Activated naive CD8-positive, alpha-beta T cell treated with anti-CD3 and anti-CD28 coated beads for 36 hours (primary cell): ENCODE measurements at places on chromosomes 12 and 14.

DNA sequence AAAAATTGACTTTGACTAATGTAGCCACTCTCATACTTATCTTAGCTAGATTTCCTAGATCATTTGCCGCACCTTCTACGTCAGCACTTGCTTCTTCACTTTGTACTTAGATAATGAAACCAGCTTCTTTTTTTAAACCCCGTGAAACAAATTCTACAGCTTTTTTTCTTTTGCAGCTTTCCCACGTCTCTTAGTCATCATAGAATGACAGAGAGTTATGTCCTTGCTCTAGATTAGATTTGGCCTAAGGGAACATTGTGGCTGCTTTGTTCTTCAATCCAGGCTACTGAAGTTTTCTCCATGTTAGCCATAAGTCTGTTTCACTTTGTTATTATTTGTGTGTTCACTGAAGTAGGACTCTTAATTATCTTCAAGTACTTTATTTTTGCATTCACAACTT lies 94.9 kb downstream of the SLCO1A2 start:
- peaks cover 5% of the 10 kb centered on the region for H3K27me3 ChIP-seq
- H3K4me3 ChIP-seq = no peak overlapping the region
- no peaks in the 10 kb centered on the region for H3K36me3 ChIP-seq
- DNase-seq = no peak
- H3K4me1 ChIP-seq = no peaks in the 10 kb centered on the region

DNA sequence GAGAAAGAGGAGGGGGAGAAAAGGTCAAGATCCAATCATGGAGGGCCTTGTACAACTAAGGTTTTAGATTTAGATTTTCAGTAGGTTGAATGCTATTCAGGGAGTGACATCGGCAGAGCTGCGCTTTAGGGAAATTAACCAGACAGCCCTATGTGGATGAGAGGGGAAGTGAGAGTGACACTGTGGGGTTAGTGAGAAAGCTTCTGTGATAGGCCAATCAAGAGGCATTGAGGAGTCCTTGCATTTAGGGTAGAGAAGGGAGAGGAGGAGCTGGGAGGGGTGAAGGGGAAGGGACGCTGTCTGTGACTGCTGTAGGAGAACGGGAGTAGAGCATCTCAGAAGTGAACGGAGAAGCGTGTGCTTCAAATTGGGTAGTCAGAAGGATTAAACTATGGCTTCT lies 3.4 kb downstream of the HSD17B6 start:
- no peaks in the 10 kb centered on the region for H3K4me1 ChIP-seq
- no peaks in the 10 kb centered on the region for H3K27me3 ChIP-seq
- H3K36me3 ChIP-seq = no peaks in the 10 kb centered on the region
- DNase-seq = no peak
- H3K4me3 ChIP-seq = no peak overlapping the region

DNA sequence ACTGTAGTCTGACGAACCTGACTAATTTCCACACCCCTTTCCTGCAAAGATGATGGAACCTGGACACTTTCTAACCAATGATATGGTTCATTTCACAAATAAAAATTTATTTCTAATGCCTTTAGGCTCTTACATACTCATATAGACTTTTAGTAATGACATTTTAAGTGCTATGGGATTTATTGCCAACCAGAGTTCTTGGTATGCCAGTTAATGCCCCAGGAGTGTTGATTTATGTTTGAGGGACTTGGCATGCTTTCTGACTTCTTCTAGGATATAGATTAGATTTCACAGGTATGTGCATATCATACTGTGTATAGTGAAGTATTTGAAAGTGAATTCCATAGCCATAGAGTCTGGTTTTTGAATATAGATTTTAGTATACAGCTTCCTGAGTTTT lies 159.5 kb downstream of the CFAP54 start:
- H3K36me3 ChIP-seq = no peaks in the 10 kb centered on the region
- no peaks in the 10 kb centered on the region for H3K27me3 ChIP-seq
- no peaks in the 10 kb centered on the region for H3K4me1 ChIP-seq
- DNase-seq = no peak
- H3K4me3 ChIP-seq = no peak overlapping the region

DNA sequence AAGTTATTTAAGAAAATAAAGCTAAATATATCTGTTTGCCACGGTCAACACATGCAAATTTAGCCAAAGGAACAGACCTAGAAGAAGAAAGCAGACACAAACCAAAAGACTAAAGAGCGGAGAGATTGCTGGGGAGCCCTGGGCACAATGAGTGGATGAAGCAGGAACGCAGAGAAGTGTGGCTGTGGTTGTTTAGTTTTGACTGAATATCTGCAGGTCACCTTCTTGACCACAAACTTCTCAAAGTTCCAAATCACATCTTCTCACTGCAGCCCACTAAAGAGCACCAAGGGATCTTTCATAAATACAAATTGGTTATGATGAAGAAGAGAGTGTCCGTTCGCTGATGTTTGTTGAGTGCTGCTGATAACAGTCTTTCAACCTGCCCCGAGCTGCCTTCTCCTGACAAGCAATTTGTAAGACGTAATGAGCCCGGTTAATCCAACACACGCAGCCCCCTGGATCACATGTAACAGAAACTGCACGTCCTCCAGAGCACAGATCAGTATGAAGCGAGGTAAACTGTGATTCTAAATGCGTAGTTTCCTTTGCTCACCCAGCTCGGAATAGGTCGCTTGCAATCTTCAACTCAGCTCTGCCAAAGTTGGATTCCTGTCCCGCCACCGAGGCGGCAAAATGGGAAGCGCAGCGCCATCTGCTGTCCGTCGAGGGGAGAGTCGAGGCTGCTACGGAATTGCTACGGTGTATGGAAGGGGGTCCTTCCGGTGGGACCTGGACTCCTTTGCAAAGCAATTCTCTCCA lies 120.8 kb downstream of the GXYLT1 start:
- no peak overlapping the region for H3K27ac ChIP-seq
- H3K4me1 ChIP-seq = peaks cover 5% of the 10 kb centered on the region
- DNase-seq = peak; percentile 71
- peak overlapping the region; percentile 59 for H3K4me3 ChIP-seq
- no peaks in the 10 kb centered on the region for H3K36me3 ChIP-seq

DNA sequence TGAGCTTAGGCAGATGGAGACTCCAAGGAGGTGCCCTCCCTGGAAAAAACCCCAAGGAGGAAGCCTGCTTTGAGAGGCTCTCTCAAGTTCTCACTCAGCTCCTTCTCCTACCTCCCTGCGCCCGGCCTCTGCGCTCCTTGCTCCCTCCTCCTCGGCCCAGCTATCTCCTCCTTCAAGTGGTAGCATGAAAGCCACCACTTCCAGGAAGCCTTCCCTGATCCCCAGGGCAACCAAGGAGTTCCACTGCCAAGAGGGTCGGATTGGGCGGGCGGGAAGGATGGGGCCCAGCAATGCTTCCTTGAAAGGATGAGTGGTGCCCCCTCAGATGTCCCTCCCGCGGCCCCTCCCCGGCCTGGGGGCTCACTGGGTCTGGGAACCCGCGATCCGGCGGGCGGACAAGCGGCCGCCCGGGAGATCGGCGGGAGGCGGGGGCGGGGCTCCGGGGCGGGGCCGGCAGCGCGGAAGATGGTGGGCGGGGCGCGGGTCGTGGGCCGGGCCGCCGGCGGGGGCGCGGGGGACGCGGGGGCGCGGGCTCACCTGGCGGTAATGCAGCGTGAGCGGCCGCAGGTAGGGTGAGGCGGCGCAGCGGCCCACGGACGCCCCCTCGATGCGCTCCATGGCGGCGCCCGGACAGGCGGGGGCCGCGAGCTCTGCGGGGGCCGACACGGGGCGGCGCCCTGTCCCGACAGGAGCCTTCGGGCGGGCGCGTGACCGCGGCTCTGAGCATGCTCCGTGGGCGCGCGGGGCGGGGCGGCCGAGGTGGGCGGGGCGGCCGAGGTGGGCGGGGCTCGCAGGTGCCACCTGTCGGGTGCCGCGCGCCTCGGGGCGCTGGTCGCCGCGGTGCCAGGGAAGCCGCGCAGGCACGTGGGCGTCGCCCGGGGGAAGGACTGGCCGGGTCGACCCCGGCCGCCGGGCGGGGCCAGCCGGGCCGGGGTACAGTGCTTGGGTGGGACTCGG lies at the start of gene NUDT14:
NUDT14 (minus strand) TSS at position 721 of the 957 bp plus-strand sequence; CDS start at position 618, 103 bp downstream.
- no peaks in the 10 kb centered on the region for H3K27me3 ChIP-seq
- H3K4me1 ChIP-seq = peaks cover 9% of the 10 kb centered on the region
- no peak within 1 kb of the TSS for H3K27ac ChIP-seq
- DNase-seq = peak; percentile 78
- peak within 1 kb of the TSS; percentile 67 for H3K4me3 ChIP-seq

DNA sequence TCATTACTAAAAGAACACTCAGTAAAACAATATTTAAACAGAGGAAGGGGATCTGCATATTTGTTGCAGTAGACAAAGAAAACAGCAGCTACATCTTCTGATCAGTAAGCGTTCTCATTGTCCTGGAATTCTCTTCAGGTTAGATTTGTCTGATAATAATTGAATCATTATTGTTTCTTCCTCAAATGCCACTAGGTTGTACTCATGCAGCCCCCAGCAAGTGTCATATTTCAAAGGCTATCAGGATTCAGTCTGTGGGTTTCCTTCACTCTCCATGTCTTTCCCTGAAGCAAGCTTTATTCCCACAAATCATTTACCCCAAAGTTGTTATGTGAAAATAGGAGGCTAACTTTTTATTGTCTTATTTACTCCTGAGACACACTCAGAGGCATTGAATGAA lies 14.7 kb downstream of the PIK3C2G start:
- no peak for DNase-seq
- H3K27ac ChIP-seq = no peak overlapping the region
- no peaks in the 10 kb centered on the region for H3K27me3 ChIP-seq
- no peak overlapping the region for H3K4me3 ChIP-seq

DNA sequence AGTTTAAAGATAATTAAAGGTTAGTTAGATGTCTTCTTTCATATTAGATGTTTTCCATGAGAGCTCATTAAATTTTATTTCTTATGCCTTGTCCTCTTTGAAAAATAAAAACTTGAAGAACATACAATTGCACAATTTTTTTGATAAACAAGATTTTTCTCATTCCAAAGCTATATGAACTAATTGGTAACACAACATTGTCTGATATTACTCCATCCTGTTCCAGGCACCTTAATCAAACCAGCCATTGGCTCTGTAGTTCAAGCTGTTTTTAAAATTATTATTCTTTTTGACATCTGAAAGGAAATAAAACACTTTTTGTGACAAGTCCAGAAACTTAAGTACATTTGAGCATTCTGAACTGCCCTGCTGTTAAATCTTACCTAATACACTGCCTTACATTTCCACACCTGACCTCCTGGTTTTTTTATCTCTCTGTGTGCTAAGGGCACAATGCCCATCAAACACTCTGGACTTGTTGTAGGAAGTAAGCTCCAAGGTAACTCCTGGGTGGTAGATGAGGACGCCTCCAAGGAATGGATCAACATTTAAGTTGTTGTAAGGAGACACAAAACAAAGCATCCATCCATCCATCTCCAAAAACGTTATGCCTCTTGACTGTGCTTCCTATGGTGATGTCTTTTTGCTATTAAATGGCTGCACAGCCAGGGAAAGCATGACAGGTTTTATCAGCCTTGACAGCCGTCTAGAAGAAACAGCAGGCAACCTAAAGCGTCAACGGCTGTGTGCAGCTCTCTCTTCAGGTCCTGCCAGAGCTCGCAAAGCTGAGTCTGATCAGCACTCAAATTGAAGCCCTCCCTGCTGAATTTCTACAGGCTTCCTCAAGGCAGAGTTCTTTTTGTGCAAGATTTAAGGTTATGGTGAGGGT lies 449.9 kb upstream of the FLRT2 start:
- no peak overlapping the region for H3K27ac ChIP-seq
- DNase-seq = no peak
- H3K4me1 ChIP-seq = no peaks in the 10 kb centered on the region
- H3K36me3 ChIP-seq = no peaks in the 10 kb centered on the region
- no peaks in the 10 kb centered on the region for H3K27me3 ChIP-seq

GRCh38 chr14:62179367-62180018 lies 417.3 kb downstream of the SNAPC1 start:
- no peaks in the 10 kb centered on the region for H3K36me3 ChIP-seq
- H3K4me3 ChIP-seq = no peak overlapping the region
- DNase-seq = peak; percentile 9

- no peak within 1 kb of the TSS for H3K4me3 ChIP-seq
- H3K4me1 ChIP-seq = no peaks in the 10 kb centered on the region
- H3K27ac ChIP-seq = no peak within 1 kb of the TSS
These were observed at the start of gene SLCO1B1 for GRCh38 chr12:21130998-21131397. SLCO1B1 (plus strand) TSS chr12:21131194; CDS start chr12:21141575, 10,381 bp downstream.

- H3K4me3 ChIP-seq = no peak overlapping the region
- no peaks in the 10 kb centered on the region for H3K27me3 ChIP-seq
- H3K27ac ChIP-seq = no peak overlapping the region
- peaks cover 16% of the 10 kb centered on the region for H3K4me1 ChIP-seq
These were observed 393.8 kb upstream of the DCN start for GRCh38 chr12:91576432-91576831.

DNA sequence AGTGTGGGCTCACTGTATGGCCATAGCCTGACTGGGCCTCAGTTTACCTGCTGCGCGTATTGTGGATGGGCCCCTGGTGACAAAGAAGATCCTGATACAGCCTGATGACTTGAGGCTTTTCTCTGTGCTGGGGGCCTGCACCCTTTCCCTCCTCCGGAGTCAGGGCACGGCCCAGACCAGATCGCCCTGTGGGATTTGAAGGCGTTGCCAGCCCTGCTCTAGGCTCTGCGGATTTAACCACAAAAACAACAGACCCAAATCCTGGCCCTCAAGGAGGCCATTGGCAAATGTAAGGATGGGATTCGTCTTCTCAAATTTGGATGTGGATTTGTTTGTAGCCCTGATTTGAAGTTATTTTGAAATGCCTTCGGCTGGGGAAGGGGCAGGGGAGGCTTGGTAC lies 195.8 kb downstream of the TSPAN9 start:
- peaks cover 37% of the 10 kb centered on the region for H3K27me3 ChIP-seq
- H3K4me1 ChIP-seq = peaks cover 5% of the 10 kb centered on the region
- H3K36me3 ChIP-seq = no peaks in the 10 kb centered on the region

DNA sequence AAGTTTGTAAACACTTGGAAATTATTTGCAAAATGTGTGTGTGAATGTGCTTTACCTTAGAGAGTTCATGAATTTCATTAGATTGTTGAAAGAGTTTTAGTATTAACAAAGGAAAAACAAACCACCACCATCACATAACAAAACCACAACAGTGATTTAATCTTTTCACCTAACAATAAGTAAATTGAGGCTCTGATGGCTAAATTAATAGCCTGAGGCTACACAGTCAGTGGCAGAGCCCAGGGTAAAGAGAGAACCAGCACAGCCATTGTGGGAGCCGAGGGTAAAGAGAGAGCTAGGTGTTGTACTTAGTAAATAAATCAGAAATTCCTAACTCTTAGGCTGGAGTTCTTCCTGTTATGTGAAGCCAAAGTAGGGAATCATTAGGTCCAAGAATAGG lies 51.2 kb upstream of the CAPRIN2 start:
- H3K36me3 ChIP-seq = no peaks in the 10 kb centered on the region
- peaks cover 17% of the 10 kb centered on the region for H3K27me3 ChIP-seq
- no peaks in the 10 kb centered on the region for H3K4me1 ChIP-seq
- DNase-seq = no peak
- no peak overlapping the region for H3K27ac ChIP-seq

- no peaks in the 10 kb centered on the region for H3K4me1 ChIP-seq
- H3K4me3 ChIP-seq = no peak overlapping the region
- no peaks in the 10 kb centered on the region for H3K27me3 ChIP-seq
- H3K36me3 ChIP-seq = no peaks in the 10 kb centered on the region
These were observed 559.9 kb downstream of the C12orf50 start for GRCh38 chr12:87469295-87469694.

GRCh38 chr12:24496755-24497154 lies 452.1 kb downstream of the BCAT1 start:
- H3K4me3 ChIP-seq = no peak overlapping the region
- no peaks in the 10 kb centered on the region for H3K27me3 ChIP-seq
- H3K4me1 ChIP-seq = no peaks in the 10 kb centered on the region
- no peak overlapping the region for H3K27ac ChIP-seq
- no peak for DNase-seq
